ENCODE measurements at places on chromosomes 3 and 15. TPM values are rescaled to one million over a fixed set of nuclear protein-coding genes. Genes with fewer than 3 reads are reported as not detected.

The PAQR5 gene
- total RNA-seq, result 0.74 TPM

The SPINT1 gene
- 2.7 TPM for total RNA-seq

The MORC1 gene
- not detected for total RNA-seq

The CCDC9B gene
- total RNA-seq, result 10.6 TPM

The CDHR4 gene
- total RNA-seq, result not detected

The THPO gene
- total RNA-seq, result 1.1 TPM

The CLDND1 gene
- total RNA-seq, result 79.2 TPM

The CHRNA3 gene
- not detected for total RNA-seq

All from mesenteric fat pad (tissue), 1 donor.